Urinary bladder (tissue), 4 donors: ENCODE measurements at places on chromosomes 13 and 19.
A peak's percentile ranks its signal among the peaks of the same experiment; 100 is the strongest.

- no peak for DNase-seq
Observed at GRCh38 chr13:113125506-113126264, 3.1 kb downstream of the F10 start.

DNA sequence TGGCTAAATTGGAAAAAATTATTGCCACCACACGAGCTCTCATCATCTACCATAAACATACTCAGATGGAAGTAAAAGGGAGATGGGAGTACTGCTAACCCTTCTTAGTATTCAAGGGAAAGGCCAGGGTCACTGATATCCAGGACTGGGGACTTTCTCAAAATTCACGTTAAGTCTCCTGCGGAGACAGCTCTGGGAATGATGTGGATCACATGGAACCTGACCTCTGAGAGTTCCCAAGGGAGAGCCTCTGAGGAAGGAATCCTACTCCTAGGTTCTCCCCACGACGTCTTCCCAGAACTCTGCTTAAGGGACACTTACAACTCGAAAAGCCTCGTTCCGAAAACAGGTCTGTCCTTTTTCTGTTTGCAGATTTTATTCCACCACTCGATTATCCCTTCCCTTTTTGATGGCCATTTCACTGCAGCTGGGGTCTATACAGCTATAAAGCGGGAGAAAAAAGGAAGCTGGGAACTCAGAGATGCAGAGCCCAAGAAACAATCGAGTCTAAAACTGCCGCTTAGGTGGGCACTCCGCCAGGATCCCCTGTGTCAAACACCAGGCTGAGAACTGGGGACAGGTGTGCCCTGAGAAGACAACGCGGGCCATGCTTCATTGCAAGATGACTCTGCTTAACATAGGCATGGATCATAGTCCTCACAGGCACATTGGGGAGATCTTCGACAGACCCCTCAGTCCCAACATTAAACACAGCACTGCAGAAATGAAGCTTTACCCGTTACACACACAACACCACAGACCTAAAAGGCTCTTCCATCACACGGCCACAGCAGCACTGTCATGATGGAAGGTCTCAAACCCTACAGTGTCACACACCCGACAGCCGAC is 823 bp upstream of the ZNF567 start:
- DNase-seq: peak; percentile 2

DNA sequence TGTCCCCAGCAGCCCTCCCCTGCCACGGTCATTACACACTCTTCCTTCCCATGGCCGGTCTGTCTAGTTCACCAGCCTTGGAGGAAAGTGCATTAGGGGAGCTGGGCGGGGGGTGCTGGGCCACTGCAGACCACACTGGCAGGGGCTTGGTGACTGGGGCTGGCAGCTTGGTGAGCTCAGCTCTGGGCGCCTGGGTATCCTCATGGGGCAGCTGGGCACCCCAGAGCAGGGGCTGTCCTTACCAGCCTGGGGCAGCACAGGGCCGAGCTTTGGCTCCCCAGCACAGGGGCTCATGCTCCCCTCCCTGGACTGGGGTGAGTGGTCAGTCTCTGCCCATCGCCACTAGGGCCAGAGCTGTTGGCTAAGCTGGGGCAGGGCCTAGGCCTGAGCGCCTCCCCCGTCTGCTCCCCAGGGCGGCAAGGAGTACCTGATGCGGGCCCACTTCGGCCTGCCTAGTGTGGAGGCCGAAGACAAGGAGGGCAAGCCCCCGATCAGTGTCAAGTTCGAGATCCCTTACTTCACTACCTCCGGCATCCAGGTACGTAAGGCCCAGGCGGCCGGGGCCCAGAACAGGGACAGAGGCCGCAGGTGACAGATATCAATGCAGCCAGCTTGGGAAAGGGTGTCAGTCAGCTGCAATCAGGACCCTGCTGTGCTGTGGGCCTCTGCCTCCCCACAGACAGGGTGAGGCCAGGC is 35.5 kb downstream of the AP1M1 start:
- DNase-seq: no peak

DNA sequence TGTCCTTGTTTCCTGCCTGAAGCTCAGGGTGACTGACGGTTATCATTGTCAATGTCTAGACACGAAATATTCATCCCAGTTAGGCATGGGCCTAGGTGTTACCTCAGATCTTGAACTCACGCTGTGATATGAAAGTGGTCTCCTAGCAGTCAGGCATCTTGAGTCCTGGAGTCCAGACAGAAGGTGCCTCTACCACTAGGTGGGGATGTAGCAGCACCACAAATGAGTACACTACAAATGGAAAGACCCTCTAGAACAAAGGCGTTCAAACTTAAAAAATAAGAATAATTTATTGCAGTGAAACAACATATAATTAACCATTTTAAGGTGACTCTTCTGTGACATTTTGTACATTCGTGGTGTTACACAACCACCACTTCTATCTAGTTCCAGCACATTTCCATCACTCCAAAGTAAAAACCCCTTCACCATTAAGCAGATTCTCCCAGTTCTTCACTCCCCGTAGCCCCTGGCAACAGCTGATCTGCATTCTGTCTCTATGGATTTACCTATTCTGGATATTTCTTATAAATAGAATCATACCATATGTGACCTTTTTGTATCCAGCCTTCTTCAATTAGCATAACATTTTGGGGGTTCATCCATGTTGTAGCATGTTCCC is 11.9 kb upstream of the FRY start:
- DNase-seq: no peak

- no peak for DNase-seq
Observed at GRCh38 chr19:32720216-32720935, 809 bp downstream of the TDRD12 start.

- no peak for DNase-seq
Observed at GRCh38 chr19:56720281-56720680, 48.7 kb upstream of the ZNF835 start.

DNA sequence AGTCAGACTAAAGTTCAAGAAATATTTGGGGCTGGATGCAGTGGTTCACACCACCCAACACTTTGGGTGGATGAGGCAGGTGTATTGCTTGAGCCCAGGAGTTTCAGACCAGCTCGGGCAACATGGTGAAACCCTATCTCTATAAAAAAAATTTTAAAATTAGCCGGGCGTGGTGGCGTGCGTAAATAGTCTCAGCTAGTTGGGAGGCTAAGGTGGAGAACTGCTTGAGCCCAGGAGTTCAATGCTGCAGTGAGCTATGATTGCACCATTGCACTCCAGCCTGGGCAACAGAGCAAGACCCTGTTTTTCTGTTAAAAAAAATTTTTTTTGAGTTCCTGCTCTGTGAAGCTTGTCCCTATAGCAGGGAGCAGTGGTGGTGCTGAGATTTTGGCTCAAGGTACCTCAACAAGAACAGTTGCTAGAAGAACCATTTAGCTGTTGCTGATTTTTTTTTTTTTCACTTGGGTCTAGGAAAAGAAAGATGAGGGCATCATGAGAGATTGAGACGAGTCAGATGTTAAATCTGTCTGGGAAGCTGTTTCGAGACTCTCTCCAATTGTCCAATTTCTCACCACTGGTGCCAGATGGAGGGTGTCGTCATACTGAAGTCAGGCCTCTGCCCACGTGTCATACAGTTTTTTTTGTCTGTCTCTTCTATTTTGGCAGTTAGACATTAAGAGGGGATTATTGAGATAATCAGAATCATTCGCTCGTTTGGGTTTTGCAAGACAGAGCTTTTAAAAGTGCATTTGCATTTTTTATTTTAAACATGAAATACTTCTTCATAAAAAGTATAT is 3.7 kb downstream of the SLC25A42 start:
- DNase-seq: no peak

DNA sequence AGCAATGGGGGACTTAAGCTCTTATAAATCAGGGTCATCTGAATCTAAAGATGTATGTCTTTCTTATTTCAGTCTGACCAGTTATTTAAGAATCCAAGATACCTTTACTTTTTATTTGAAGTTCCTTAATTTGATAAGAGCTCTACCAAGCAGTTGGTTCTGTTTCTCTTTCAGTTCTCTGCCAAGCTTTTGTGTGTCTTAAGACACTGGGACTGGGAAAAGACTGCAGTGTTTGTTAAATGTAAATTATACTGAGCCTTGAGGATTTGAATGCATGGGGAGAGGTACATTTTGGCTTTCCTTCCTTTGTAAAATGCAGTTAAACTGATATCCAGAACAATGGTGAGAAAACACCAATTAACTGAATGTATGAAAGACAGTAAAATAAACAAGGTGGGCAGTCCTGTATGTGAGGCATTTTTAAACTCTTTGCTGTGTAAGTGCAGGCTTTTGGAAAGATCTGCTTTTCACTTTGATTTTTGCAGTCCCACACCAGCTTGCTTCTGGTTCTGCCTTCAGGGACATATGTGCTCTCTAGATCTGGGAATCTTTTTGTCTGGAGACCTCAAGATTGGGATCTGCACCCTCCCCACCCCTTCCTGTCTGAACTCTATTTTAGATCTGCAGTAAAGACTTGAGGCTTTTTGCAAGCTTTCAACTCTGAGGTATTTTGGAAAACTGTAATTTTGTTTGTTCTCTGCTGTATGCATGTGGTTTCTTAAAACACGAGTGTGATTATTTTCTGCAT is 77.6 kb downstream of the LRCH1 start:
- DNase-seq: no peak

DNA sequence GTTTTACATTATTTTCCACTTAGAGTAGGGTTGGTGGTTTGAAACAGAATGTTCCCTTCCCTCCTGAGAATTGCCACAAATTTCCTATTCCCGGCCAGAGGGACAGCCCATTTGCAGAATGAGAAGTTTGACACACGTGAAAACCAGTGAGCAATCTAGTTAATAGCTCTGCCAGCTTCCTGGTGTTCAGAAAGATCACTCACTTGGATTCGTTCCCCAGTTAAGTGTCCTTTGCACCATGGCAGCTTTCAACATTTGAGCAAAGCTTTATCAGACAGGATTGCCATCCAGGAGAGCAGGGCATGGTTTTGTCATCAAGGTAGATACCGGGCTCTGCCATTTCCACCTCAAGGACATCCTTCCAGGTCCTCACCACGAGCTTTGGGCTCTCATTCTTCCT is 28.2 kb downstream of the RASL11A start:
- DNase-seq: no peak

GRCh38 chr19:31037286-31037980 is 311.8 kb downstream of the TSHZ3 start:
- DNase-seq: no peak

- DNase-seq: no peak
Observed at GRCh38 chr19:15238639-15239155, 6.4 kb upstream of the EPHX3 start.
